ENCODE measurements at places on chromosomes 7 and 10. TPM values are rescaled to one million over a fixed set of nuclear protein-coding genes. Genes with fewer than 3 reads are reported as not detected.

- H3K36me3 ChIP-seq, result no peaks in the 10 kb centered on the region
- H3K27me3 ChIP-seq, result no peaks in the 10 kb centered on the region
- no peak for DNase-seq
Measured at GRCh38 chr7:96308253-96308949, 13.5 kb downstream of the SLC25A13 start.

DNA sequence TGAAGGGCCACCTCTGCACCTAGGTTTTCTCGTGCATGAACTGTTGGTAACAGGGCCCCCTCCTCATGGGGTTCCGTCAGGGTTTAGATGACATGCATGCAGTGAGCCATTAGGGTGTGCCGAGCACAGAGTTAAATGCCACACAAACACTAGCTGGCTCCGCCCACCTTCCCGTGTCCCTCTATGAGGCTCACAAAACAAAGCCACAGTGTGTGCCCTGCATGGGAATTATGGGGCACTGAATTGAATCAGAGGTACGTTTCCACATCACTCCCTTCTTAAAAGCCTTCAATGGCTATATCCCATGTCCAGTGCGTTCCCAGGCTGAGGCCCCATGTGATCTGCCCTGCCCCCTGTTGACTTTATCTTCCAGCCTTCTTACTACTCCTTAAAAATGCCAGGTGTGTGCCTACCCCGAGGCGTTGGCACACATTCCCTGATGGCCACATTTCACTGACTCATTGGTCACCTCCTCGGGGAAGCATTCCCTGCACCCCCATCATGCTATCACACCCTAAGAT lies 35.7 kb downstream of the GSDME start:
- no peaks in the 10 kb centered on the region for H3K27me3 ChIP-seq
- H3K27ac ChIP-seq, result no peak overlapping the region
- DNase-seq, result no peak

DNA sequence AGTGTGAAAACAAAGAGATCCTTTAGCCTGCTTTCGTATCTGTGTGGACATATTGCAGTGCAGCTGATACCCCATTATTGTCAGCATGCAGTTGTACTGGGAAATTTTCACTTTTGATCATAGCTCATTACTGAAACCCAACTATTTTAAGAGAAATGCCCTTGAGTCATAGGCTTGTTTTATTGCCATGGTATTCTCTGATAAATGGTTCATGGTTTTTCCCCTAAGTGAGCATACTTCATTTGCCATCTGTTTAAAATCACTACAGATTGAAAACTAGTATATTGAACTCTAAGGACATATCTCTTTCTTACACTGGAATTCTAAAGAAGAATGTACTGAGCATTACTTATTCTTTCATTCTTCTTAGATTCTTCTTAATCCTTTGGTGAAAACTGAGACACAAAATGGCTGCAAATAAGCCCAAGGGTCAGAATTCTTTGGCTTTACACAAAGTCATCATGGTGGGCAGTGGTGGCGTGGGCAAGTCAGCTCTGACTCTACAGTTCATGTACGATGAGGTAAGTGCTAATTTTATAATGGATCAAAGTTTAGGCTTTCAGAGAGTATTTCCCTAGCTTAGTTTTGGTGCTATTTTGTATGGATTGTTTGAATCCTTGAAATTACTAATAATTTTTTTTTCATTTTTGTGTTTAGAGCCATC lies 63.0 kb downstream of the RALA start:
- no peak overlapping the region for H3K27ac ChIP-seq
- H3K36me3 ChIP-seq, result peaks cover 35% of the 10 kb centered on the region
- no peak for DNase-seq

GRCh38 chr10:104273286-104273685 lies 4.3 kb downstream of the GSTO2 start:
- no peak overlapping the region for H3K27ac ChIP-seq
- peaks cover 8% of the 10 kb centered on the region for H3K27me3 ChIP-seq
- no peak for DNase-seq
- H3K36me3 ChIP-seq, result no peaks in the 10 kb centered on the region
- H3K4me3 ChIP-seq, result no peak overlapping the region
- peaks cover 7% of the 10 kb centered on the region for H3K4me1 ChIP-seq

DNA sequence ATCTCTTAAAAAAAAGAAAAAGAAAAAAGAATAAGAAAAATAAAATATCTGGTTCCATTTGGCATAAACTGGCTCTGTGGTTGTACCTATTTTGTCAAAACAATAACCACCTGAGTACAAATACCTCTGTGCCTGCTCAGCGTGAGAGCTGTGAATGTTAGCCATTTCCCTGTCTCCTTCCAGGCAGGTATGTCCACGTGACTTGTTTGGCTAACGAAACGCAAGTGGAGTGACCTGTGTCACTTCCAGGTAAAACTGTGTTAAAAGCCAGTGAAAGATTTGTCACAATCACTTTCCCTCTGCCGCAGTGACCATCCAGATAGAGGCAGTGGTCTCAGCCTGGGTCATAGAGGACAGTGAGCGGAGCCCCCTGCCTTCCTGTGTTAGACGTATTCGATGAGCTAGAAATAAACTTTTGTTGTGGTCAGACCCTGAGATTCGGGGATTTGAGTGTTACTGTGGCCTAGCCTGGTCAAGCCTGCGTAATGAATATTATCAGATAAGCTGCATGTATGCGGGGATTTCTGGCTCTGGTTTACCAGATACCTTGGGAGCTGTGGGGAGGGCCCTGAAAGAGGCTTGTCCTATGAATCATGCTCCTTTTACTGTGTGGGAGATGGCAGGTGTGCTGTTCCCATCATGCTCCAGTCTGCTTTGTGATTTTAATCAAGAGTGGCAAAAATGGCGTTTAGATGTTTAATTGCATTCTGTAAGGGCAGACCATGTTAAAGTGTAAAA lies 3.8 kb downstream of the PTER start:
- peak overlapping the region; percentile 68 for H3K27ac ChIP-seq
- DNase-seq, result no peak
- peaks cover 43% of the 10 kb centered on the region for H3K4me1 ChIP-seq

The AKR1C2 gene
- total RNA-seq, result 34.4 TPM

Measured in lower lobe of right lung (tissue), 2 donors.